ENCODE measurements at places on chromosomes 4 and X.
A peak's percentile ranks its signal among the peaks of the same experiment; 100 is the strongest.

DNA sequence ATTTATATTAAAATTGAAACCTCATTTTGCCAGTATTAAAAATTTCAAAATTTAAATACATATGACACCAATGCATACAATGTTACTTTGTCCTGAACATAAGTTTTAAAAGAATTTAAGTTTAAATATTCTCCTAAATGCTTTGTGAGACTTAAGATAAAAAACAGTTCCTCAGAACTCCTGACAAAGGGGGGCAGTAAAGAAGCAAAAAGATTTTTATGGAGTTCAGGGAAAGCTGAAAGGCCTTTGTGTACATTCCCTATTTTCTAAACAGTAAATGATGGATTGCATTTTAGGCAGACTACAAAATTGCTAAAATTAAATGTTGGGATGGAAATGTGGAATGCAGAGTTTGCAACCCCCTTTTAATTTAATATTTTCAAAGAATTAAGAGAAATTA is 81.7 kb downstream of the SNCA start:
- no peak for DNase-seq

- DNase-seq = no peak
These were observed 233.0 kb downstream of the PCDH18 start for GRCh38 chr4:137299281-137299680.

GRCh38 chr4:150609131-150609530 is 27.2 kb downstream of the MAB21L2 start:
- DNase-seq = no peak

DNA sequence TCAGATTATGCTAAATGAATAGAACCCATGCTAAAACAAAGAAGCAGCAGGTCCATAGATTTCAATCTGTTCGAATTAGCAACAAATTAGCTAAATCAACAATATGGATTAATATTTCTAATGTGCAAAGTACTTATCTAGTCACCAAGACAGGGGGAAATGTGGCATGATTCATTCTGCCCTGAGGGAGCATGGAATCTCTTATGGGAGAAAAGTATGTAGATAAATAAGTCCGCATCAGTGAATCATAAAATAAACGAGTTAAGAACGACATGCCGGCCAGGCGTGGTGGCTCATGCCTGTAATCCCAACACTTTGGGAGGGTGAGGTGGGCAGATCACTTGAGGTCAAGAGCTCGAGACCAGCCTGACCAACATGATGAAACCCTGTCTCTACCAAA is 102.1 kb downstream of the ANOS1 start:
- DNase-seq = no peak

DNA sequence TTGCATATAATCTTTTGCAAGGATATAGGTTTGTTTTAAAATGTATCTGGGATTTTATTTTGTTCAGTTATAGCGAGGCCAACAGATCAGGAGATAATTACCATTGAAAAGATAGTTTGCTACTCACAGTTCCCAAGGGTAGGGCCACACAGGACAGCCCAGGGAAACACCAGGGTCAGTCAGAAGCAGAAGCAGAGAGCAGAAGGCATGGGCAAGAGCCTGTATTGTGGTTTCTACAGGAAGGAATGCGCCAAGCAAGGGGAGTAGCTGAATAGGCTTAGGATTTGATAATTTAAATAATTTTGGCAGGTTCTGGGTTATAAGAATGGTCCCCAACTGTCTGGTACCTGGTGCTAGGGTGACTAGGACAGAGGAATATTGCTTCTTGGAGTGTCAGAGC is 61.6 kb downstream of the SYNPO2 start:
- DNase-seq = no peak

GRCh38 chr4:148834804-148835631 is 392.8 kb upstream of the NR3C2 start:
- DNase-seq = no peak

DNA sequence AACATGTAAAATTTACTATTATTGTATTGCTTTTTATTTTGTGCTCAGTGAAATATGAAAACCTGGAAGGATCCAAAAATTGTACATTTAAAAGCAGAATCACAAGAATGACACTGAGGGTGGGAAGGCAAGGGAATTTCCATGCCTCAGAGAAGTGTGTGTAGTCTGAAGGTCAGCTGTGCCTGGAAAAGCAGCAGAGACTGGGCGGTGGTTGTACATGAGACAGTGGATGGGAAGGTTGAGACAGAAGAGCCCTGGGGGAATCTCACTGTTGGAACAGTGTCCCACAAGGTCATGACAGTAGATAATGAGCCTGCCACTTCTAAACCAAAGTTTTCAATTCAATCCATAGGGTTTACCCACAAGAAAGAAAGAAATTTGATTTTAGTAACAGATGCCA is 17.1 kb upstream of the ANTXR2 start:
- DNase-seq = no peak

DNA sequence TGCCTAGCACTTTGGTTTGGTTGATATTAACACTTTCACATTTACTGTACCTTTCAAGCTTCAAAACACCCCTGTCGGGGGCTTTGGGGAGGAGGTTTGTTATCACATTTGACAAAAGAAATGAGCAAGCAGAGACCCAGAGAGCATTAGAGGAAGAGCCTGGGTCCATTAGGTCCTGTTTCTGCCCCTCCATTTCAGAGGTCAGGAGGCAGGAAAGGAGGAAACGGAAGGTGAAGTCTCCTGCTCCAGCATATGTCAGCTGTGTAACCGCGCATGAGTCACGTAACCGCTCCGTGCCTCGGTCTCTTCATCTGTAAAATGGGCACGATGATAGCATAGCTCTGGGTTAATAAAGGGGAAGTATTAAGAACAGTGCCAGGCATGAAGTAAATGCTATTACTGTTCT is 201.9 kb upstream of the BCOR start:
- no peak for DNase-seq

DNA sequence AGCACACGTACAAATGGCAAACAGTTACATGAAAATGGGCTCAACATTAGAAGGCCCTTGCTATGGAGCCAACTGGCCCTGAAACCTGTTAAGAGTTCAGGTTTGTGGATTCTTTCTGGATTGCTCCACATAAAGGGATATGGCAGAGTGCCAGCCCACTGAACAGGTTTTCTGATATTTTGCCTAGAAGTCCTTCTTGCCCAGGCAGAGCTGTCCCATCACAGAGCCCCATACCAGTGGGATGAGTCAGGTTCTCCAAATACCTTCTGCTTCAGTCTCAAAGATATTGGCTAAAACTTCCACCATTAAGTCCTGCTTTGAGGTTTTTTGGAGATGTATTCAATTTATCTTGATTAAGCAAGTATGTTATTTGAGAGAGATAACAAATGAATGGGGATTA is 146.8 kb upstream of the IL1RAPL2 start:
- DNase-seq = no peak

GRCh38 chrX:150465881-150466775 is 102.3 kb upstream of the MTM1 start:
- no peak for DNase-seq

- no peak for DNase-seq
These were observed 31.6 kb upstream of the NSG1 start for GRCh38 chr4:4355302-4355701.

DNA sequence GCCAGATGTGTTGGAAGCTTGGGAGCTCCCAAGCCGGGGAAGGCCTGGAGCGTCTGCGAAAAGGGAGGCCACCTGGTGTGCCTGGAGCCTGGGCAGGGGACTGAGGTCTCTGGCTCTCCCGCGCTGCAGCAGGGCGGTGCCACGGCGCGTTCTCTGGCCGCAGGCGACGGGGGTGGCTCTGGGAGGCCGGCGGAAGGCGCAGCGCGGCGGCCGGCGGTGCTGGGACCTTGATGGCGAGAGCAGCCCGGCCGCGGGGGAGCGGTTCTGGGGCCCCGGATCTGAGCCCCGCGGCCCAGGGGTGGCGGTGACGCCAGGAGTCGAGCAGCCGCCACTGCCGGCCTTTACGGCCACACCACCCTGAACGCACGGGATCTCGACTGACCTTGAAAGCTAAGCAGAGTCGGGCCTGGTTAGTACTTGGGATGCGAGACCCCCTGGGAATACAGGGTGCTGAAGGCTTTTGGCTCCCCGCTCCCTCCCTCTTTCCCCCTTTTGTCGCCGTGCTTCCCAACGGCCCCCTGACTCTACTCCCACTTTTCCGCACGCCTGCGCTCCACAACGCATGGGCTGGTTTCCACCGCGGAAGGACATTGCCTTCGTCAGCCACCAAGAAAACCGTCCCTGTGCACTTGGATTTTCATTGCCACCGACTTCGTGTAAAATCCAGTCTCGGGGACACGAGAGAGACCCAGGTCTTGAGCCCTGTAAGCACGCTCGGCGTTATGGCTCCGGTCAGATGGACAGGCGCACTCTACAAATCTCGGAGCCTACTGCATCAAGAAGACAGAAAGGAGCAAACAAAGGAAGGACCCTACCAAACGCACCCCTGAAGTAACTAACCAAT is 9.5 kb downstream of the FRG2 start:
- DNase-seq = no peak

DNA sequence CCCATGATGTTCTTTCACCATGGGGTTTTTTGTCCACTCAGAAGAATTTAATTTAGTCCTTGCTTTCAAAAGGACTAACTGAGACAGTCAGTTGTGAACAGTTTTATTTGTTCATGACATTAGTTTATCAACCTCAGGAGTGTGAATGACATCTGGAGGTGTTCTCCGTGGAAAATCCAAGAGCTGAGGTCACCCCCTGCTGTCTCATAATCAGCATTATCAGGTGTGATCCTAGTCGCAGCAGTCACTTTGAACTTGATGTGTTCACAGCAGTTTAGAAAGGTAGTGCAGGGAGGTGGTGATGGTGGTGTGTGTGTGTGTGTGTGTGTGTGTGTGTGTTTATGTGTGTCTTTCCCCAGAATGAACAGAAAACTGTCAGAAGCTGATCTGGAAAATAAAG is 1760.8 kb upstream of the PCDH10 start:
- no peak for DNase-seq

DNA sequence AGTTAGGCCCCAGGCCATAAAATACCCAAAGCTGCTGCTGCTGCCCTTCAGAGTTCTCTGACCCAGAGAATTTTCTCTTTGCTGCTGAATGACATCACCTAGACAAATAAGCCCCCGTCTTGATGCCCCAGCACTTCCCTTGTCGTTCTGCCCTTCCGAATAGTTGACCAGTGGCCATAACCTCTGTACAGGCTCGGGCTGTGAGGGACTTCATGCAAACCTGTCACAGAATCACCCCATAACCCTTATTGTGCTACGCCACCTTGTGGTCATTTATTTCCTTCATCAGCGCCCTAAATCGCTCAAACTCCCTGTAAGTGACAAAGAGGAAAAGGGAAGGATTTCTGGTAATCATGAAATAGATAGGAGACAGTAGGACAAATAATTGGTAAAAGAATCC is 18.8 kb downstream of the SPACA5 start:
- peak; percentile 41 for DNase-seq

DNA sequence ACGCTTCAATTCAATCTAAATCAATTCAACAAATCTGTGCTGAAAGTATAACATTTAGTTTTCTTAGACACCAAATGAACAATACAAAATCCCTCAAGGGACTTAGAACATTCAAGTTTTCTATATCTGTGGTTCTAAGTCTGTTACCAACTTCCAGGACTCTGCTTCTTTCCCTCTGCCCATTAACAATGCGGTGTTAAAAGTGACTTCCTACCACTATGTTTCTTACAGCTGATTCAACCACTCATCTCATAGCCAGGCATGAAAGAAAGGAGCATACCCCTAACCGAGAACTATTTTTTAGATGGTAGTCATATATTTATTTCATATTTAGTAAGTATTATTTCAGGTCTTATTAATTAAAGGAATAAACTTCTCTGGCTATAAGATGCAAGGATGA is 38.9 kb downstream of the PPA2 start:
- no peak for DNase-seq

GRCh38 chrX:38607976-38608375 is 46.6 kb downstream of the TSPAN7 start:
- no peak for DNase-seq

DNA sequence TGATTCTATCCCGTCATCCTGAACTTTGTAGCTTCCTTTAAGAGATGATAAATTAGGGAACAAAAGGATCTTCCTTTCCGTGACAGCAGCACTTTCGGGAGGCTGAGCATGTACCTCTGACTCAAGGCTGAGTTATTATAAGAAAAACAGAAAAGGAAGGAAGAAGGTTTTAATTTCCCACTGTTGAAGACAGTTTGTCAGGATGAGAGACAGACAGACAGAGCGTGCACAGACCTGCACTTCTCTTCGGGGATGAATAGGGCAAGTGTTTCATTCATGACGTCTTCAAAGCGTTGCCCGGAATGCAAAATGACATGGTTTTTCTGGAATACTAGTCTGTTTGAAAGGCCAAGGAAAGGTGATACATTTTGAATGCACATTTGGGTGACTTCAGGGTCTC is 405.3 kb upstream of the FAT1 start:
- no peak for DNase-seq

DNA sequence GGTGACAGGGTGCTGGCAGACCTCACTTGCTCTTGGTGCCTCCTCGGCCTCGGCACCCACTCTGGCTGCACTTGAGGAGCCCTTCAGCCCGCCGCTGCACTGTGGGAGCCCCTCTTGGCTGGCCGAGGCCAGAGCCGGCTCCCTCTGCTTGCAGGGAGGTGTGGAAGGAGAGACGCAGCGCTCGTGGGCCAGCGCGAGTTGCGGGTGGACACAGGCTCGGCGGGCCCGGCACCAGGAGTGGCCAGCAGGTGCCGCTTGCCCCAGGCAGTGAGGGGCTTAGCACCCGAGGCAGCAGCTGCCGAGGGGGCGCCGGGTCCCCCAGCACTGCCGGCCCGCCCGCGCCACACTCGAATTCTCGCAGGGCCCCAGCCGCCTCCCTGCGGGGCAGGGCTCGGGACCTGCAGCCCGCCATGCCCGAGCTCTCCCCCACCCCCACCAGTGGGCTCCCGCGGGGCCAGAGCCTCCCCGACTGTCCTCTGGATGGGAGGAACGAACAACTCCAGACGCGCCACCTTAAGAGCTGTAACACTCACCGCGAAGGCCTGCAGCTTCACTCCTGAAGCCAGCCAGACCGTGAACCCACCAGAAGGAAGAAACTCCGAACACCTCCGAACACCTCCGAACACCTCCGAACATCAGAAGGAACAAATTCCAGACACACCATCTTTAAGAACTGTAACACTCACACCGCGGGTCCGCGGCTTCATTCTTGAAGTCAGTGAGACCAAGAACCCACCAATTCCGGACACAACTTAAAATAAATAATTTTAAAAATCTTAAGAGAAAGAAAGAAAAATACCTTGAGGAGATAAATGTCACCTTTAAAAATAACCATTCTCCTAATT is 311.1 kb upstream of the SLC7A11 start:
- DNase-seq = no peak

DNA sequence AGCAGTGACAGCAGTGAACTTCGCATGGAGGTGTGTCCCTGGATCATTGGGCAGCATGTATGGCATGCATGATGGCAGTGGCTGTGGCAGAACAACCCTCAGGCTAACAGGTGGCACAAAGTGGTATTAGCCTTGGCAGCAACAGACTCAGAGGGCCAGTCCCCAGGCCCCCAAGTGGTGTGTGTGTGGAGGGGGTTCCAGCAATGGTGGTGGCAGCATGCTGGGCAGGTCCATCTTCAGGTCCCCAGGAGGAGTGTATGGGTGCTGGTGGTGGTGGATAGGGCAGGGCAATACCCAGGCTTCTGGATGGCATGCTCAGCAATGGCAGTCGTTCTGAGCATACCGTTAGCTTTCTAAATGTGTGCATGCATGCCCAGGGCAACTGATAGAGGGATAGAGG is 923.7 kb downstream of the PDHA2 start:
- no peak for DNase-seq

GRCh38 chrX:42149765-42150164 is 226.4 kb upstream of the CASK start:
- DNase-seq = no peak

- no peak for DNase-seq
These were observed 2182.9 kb upstream of the TENM3 start for GRCh38 chr4:180060159-180060889.

Measured in NCI-H526 treated with DMSO at 0.1 percent for 48 hours (cell line).